ENCODE measurements at places on chromosomes 5 and 9.

DNA sequence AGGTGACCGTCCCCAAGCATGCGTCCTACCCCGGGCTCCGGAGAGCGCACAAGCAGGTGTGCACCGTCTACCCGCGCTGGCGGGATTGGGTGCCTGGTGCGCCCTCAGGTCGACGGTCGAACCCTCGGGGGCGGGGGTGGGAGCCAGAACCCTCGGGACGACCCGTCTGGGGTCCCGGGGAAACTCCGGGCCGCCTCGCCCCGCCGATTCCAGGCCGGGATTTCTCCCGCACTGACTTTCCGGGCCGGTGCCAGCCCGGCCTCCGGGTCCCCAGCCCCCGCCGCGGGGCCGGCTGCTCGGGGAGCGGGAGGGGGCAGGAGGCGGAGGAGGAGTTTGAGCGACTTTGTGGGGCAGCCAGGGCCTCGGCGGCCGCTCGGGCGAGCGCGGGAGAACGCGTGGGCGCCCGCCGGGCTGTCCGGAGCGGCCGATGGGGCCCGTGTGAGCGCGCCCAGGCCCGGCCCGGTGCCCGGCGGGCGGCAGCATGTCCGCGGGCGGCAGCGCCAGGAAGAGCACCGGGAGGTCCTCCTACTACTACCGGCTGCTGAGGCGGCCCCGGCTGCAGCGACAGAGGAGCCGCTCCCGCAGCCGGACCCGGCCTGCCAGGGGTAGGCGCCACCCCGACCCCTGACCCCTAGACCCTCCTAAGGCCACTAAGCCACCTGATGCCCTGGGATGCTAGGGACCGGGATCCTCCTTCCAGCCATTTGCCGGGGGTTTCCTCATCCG is at the start of gene DAB2IP:
Gene DAB2IP (plus strand): TSS at position 340 of the 726 bp plus-strand sequence. CDS start 142 bp downstream, at position 482.
- DNase-seq = no peak

- no peak for DNase-seq
Observed at GRCh38 chr5:180093651-180094382, 22.3 kb upstream of the RNF130 start.

DNA sequence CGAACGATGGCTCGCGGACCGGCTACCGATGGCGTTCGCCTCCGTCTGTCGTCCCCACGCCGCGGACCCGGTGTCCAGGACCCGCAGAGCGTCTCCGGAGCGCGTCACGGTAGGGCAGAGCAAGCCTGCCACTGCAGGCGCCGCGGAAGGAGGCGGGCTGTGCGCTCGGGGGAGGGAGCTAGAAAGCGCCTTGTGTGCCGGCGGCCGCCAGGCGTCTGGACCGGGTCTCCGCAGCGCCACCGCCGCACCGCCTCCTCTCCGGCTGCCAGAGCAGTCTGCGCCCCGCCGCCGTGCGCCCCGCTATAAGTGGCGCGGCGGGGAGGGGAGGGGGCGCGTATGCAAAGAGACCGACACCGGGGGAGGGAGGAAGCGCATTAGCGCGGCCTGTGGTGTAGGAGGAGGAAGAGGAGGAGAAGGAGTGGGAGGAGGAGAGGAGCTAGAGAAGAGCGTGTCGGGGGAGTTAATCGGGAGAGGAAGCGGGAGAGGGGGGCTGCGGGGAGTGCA is at the start of gene ENC1:
Gene ENC1 (minus strand): TSS at position 279 of the 504 bp plus-strand sequence. CDS start 4,243 bp downstream, outside the sequence.
- peak; percentile 52 for DNase-seq

- peak; percentile 31 for DNase-seq
Observed at GRCh38 chr9:108885643-108886348, 23.7 kb downstream of the ACTL7A start.

DNA sequence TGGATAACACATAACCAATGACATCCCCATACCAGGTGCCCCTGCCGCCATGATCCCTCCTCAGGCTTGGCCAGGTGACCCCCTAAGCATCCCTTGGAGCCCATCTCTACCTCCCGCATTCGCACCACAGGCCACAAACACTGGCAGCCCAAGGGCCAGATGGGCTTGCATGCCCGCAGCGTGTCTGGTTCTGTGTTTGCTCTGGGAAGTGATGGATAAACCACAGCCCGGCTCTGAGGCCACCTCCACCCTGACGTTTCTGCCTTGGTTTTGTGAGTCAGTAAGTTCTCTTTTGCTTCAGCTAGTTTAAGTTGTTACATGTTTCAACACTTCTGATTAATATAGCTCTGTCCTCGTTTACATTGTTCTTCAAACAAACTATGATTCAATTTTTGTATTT is 172.4 kb upstream of the PHYKPL start:
- DNase-seq = no peak
